Skin of body (tissue), 3 donors: ENCODE measurements at places on chromosomes 5 and 9. TPM values are rescaled to one million over a fixed set of nuclear protein-coding genes. Genes with fewer than 3 reads are reported as not detected.
A peak's percentile ranks its signal among the peaks of the same experiment; 100 is the strongest.

DNA sequence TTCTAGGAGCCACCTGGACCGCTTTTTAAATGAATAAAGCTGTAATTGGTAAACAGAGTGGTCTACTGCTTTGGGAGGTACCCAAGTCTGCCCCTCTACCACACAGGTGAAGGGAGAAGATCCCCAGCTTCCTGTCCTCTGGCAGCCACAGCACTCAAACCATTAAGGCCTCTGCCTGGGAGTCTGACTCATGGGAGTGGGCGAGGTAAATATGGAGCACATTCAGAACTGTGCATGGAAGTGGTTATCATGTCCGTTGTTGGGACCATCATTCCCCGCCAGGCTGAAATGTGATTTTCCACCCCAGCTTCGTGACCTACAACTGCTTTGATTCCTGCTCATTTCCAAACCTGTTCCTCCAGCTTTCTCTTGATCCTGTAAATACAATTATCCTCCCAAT is 59.5 kb upstream of the ALDH1B1 start:
- no peak for DNase-seq

GRCh38 chr9:89478821-89479668 is 18.9 kb downstream of the SEMA4D start:
- DNase-seq = no peak

- no peak for DNase-seq
Measured at GRCh38 chr5:95996904-95997723, 35.5 kb upstream of the ELL2 start.

GRCh38 chr9:101235105-101235866 is 149.5 kb downstream of the BAAT start:
- DNase-seq = no peak

DNA sequence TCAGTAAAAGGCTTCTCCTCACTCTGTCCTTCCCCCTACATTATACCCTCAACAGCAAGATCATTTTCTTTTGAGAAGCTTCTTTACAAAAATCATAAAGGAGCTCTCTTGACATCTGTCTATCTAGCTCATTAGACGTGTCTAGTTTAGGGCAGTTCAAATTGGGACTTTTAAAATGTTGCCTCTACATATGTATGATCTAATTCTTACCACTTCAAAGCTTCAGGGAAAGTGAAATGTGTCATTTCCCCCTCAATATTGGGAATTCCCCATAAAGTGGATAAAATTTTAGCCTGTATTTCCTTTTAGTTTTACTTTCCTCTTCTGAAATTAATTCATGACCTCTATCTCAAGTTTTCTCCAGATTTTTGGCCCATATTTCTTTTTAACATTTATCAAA is 323.7 kb downstream of the ARRDC3 start:
- DNase-seq = no peak

DNA sequence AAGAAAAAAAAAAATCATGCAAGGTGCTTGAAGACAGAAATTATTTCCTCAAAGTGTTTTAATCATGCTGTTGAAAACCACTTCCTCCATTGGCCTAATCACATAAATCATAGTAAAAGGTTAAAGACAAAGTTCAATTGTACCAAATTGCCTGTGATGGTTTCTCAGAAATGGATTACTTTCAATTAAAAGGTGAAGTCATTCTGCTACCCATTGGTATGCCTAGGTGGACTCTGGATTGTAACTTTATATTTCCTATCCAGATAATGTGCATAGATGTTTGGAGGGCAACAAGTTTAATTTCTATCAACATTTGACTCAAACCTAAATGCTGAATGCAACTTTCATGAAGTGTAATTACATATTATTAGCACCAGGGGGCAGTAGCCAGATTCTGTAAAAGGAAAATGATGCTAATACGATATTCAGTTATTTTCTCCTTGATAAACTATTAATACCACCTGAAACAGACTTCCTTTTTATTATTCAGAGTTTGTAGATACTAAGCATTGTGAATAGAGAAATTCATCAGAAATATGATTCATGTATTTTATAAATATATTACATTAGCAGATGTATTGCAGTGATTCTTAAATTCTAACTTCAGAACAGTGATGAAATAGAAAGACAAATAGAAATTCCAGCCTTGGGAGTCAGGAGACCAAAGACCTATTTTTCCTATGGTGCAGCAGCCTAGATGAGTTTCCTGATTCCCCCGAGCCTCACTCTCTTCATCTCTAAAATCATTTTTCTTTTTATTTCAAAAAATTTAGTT is 148.2 kb downstream of the CAAP1 start:
- peak; percentile 10 for DNase-seq

DNA sequence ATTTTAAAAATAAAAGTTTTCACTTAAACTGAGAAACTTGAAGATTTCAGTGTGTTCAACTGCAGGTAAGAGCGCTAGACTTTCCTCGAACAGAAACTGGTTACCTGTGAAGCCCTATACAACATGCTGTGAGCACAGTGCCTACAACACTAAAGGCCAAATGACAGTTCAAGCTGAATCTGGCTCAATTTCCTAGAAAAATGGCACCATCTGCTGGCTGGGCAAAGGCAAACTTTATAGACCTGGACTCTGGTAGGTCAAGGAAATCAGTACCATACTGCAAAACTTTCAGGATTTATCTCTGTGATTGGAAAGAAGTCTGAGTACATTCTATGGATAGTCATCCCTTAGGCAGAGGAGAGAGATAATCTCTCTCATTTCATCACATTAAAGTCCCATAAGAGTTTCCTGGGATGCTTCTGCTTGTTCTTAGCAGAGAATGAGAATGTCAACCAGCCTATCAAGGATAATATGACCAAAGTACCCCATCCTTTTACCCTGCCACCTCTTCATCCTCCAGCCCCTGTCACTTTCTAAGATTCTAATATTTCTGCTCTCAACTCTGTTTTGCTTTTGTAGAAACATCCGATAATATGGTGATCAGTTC is 31.8 kb upstream of the FOXB2 start:
- DNase-seq = no peak

GRCh38 chr5:54736003-54736797 is 218.6 kb downstream of the SNX18 start:
- no peak for DNase-seq

GRCh38 chr9:93161786-93162562 is 22.0 kb upstream of the WNK2 start:
- DNase-seq = peak; percentile 85

GRCh38 chr5:11157132-11157531 is 396.1 kb upstream of the DAP start:
- DNase-seq = no peak

DNA sequence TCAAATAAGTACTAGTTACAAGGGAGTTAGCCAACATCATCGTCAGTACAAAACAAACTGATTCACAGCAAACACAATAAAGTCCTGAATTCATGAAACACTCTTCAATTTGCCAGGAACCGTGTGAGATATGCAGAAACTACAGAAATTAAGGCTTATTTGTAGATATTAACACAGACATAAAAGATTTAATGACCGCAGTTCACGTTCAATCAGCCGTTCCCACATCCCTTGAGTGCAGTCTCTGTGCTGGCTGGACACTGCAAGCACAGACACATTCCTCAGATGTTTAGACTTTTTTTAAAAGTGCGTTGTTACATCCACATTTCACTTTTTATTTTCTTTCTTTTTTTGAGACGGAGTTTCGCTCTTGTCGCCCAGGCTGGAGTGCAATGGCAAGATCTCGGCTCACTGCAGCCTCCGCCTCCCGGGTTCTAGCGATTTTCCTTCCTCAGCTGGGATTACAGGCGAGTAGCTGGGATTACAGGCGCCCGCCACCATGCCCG is 566 bp upstream of the CEP78 start:
- DNase-seq = peak; percentile 50

DNA sequence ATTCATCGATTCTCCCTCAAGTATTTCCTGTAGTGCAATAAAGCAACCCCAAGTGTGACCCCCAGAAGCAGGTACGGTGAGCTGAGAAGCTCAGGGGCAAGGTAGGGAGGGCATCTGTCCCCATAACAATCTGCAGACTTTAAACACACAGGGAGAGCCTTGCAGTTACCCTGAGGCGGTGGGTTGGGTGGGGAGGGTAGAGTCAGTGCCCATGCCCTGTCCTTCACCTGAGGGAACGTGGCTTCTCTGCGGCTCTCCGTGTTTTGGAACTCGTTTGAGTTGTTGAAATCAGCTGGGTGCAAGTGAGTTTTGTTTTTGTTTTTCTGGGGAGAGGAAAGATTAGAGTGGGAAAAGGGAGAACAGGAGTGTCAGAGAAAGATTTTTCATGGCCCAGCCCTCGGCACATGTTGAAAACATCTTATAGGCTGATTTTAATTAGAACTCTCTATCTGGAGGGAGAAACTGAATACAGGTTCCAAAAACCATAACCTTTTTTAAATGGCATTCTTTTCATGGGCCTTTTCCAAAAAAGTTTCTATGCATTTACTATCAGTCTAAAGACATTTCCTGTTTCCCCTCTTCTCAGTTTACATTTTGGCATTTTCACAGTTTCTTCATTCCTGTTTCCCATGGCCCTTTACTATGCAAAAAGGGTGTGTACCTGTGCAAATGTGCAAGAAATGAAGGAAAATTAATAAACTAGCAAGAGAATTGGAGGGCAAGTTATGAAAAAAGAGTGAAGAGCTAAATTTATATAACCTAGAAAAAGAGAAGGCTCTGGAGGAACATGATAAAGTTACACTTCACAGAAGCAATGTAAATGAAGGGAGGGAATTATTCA is 266.5 kb upstream of the VLDLR start:
- peak; percentile 41 for DNase-seq

DNA sequence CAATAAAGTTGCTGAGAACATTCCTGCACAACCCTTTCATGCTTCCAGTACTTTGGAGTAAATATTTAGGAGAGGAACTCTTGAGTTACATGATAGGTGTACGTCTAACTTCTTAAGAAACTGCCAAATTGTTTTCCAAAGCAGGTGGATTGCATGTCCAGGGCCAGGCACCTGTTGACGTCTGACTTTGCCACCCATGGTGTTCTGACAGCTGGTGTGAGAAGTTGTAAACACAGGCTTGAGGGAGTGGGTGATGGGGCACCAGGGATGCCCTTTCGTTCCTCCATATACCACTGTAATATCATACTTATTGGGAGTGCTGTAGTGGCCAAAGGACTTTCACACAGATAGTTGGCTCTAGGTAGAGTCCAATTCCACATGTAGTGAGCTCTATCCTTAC is 352.1 kb downstream of the GADD45G start:
- no peak for DNase-seq

DNA sequence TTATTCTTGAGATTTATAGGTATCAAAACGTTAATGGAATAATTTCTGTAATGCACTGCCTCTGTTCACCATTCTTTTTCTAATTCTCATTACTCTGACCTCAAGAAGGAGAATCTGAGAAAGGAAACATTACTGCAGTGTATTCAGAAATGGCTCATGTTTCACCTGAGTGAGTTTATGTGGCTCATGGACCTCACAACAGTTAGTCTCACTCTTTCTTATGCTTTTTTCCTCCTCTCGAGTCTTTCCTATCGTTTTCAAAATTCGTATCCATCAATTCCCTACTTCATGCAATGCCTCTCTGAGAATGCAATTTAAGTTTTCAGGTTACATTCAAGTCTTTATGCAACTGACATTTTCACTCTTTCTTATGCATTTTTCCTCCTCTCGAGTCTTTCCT is 9.6 kb downstream of the CDH10 start:
- DNase-seq = no peak

GRCh38 chr5:73351593-73351992 is 97.0 kb downstream of the FOXD1 start:
- no peak for DNase-seq

DNA sequence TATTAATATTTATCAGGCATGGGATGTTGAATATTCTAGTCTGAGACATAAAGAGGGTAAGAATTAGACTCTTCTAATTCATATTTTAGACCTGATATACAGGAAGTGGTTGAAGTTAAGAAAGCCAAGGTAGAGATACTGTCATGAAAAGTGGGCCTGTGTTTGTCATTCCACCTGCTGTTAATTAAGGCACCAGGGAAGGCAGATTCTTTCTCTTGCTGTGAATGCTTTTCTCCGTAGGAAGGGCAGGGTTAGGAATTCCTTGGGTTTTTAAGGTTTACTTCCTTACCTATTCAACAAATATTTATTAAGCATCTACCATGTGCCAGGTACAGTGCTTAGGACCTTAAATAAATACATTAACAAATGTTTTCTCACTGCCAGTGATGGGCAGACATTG is 196.4 kb downstream of the CAVIN4 start:
- no peak for DNase-seq

PRRX2 gene
- total RNA-seq = 9.4 TPM

SLC46A2 gene
- total RNA-seq = 1.2 TPM

C9orf50 gene
- not detected for total RNA-seq
